AG09319 (cell line): ENCODE measurements at places on chromosomes 2 and 18.

DNA sequence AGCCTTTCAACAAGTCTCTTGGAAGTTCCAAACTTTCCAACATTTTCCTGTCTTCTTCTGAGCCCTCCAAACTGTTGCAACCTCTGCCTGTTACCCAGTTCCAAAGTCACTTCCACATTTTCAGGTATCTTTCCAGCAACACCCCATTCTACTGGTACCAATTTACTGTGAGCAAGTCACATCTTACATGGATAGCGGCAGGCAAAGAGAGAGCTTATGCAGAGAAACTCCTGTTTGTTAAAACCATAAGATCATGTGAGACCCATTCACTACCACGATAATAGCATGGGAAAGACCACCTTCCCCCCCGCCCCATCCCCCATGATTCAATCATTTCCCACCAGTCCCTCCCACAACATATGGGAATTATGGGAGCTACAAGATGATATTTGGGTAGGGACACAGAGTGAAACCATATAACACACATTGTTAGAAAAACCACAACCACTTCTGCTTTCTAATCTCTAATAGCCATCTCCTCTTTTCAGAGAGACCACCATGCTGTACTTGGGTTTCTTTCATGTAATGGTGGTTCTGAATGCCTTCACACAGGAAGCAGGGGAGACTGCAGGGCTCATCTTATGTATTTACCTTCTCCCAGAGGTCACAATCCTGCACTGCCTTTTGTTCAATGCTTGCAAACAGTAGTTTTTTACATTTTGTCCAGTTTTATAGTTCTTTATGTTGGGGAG is 46.0 kb upstream of the CALCRL start:
- no peak for DNase-seq

- no peak for DNase-seq
Measured at GRCh38 chr18:2850816-2851215, 4.0 kb downstream of the EMILIN2 start.

- no peak for DNase-seq
Measured at GRCh38 chr2:177123048-177123447, 89.5 kb upstream of the HNRNPA3 start.

- DNase-seq, result no peak
Measured at GRCh38 chr18:634551-635045, 22.9 kb upstream of the TYMS start.

GRCh38 chr2:241224018-241224850 is 35.8 kb downstream of the ANO7 start:
- no peak for DNase-seq

GRCh38 chr2:108607706-108608301 is 73.5 kb downstream of the LIMS1 start:
- no peak for DNase-seq

DNA sequence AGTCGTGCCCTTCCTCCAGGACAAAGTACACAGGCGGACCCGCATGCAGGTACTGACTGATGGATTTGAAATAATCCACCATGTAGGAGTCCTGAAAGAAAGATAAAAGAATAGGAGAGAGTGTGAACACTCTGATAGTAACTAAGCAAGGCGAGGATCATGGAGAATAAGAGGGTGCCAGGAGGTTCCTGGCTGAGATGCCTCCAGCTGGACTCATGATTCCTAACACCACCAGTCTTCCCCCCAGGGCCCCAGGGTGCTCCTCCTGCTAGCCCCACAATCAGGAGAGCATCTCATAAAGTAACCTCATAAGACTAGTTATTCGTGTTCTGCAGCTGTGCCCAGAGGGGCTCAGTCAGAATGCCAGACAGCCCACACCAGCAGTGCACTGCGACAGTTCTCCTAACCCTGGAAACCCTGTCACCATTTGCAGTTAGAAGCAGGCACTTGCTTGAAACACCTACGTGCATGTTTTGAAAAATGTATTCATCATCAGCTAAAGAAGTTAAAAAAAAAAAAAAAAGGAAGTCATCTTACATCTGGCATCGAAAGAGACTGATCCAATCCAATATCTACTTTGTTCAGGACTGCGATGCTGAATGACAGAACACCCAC is 36.7 kb downstream of the RMC1 start:
- no peak for DNase-seq

DNA sequence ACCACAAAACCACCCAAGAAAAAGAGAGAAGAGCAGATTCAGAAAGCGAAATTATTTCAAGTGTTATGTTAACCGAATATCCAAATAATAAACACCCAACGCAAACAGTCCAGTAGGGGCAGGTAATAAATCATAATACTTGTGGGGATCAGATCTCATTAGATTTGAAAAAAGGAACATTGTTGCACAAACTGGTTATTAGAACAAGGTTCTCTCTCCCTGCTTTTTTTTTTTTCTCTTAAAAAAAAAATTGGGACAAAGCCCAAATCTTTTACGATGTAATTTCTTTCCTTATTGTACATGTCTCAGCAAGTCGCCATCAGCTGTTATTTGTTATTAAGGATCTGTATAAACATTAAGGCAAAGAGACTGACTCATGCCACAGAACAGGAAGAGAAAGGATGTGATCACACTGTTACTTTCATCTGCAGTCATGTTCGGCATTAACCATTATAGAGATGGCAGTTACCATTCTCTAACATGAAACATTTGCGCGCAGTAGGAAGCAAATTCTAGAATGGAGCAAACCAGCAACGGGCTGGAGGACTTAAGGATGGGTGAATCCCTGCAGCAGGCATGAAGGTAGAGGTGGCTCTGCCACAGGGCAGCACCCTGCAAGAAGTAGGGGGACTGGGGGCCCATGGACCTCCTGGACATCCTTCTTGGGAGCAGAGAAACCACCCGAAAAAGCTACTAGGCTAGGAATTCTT is 42.0 kb downstream of the EPHA4 start:
- DNase-seq, result peak; percentile 34

- no peak for DNase-seq
Measured at GRCh38 chr2:205701509-205701908, 19.2 kb downstream of the NRP2 start.

DNA sequence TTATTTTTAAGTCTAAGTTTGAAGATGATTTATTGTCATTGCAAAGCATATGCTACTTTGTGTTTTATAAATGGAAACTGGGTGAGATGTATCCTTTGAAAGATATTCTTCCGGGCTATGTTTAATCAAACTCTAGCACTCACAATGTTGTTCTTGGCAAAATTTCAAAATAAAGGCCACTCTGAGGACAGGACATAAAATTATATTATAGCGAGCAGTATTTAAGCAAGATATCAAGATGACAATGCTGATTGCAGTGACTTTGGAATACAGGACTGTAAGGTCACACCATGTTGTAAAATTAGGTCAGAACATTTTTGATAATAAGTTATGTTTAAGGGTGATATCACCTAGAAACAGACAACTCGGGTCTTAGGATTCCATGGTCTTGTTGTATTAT is 14.2 kb downstream of the RPRM start:
- no peak for DNase-seq

DNA sequence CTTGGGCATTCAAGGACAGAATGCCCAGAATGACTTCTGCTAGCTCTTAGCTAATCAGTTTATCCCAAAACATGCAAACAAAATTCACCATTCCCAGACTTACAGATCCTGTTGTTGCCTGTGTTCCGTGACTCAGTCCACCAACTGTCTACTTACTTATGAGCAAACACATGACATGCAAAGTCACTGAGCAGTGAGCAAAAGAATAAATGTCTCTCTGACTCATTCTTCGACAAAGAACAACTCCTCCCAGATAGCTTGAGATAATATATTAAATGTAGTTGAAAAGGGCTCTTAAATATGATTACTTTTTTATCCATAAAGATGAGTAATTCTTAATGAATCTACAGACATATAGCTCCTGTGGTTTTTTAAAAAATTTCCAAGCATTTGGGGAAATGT is 9.0 kb upstream of the CREG2 start:
- DNase-seq, result peak; percentile 57

- peak; percentile 27 for DNase-seq
Measured at GRCh38 chr2:189829102-189829833, 45.0 kb downstream of the PMS1 start.

DNA sequence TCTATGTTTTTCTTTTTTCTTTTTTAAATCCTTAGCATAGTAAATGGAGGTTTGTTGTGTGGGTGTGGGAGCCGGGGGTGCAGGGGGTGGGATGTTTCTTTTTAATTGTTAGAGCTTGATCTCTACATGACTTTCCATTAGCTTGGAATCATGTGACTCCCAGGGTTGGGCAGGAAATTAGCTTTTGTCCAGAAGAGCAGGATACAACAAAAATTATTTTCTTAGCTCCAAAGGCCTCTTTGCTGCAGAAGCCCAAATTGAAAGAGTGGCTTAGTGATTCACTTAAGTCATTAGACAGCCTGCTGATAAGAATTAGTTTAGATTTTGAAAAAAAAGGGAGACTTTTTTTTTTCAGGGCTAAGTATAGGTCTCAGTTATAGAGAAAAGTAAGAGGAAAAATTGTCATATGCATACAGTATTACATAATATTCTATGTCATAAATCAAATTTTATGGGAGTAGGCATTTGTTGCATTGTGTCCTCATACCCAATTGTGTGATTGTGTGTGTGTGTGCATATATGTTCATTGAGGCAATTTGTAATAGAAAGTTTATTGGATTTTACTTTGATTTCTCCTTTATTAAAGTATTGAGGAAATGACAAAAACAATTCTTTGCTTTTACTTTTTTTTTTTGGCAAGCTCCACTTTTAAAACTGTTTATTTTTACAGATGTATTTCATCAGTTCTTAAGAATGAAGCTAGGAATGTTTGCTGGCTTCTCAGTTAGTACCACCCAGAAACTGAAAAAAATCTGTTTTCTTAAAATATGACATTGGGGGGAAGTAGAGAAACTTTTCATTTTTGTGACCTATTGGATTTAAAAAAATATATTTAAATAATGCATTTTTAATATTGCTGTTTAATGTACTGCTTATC is 47.4 kb downstream of the TSPYL6 start:
- DNase-seq, result peak; percentile 14

DNA sequence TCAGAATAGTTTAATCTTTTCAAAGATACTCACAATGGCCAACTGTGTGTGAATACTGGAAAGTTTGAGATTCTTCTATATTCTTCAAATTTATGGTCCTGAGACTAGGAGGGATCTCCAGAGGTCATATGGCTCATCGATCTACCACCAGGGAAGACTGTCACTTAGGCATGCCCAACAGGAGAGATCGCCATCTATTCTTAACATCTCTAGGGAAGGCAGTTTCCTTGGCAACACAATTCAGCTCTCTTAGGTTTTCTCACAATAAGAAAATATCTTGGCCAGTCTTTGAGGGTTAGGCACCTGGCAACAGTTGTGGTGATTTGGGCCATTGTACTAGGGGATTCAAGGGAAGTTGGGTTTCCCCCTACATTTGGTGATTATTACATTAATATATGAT is 107.2 kb downstream of the GALNT3 start:
- DNase-seq, result no peak
